NCI-H2081 (cell line): ENCODE measurements at places on chromosomes 13 and 19.

DNA sequence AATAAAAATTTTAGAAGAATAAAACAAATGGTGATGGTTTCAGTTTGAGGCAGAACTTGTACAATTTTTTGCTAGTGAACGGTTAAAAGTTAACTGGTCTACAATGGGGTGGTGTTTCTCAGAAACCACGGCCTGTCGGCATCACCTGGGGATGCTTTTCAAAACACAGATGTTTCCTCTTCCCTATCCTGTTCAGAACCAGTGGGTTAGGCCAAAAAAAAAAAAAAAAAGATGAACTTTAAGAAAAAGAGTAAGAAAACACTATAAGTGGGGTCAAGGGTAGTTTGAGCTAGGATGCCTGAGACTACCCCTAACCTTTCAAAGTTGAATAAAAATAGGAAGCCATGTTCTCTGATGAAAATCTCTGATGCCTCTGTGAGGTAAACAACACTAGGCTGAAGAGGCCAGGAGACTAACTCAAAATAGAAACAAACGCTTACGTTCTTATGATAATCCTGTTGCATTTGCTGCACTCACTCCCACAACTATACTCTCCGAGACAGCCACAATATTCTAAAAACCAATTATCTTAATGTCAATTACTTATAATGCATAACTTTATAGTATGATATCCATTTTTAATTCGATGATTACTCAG is 3.3 kb downstream of the MTIF3 start:
- DNase-seq = no peak

DNA sequence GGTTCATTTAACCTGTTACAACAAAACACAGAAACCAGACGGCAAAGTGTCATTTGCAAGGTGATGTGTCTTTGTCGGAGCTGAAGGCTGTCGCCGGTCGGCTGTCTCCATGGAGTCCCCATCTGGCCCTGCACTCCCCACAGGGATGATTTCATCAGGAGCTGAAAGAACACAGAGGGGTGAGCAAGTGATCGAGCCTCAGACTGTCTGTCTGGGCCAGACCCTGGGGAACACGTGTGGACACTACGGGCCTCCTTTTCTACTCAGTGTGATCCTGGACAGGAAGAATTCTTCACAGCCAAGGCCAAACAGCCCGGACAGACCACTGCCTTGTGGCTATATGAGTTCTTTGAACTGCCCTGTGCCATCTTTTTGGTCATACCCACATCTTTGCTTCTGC is 85.1 kb downstream of the RNASEH2B start:
- DNase-seq = no peak

- no peak for DNase-seq
Measured at GRCh38 chr13:67101730-67102467, 128.2 kb downstream of the PCDH9 start.

- peak; percentile 29 for DNase-seq
Measured at GRCh38 chr13:32538143-32538620, 413 bp downstream of the N4BP2L2 start.

DNA sequence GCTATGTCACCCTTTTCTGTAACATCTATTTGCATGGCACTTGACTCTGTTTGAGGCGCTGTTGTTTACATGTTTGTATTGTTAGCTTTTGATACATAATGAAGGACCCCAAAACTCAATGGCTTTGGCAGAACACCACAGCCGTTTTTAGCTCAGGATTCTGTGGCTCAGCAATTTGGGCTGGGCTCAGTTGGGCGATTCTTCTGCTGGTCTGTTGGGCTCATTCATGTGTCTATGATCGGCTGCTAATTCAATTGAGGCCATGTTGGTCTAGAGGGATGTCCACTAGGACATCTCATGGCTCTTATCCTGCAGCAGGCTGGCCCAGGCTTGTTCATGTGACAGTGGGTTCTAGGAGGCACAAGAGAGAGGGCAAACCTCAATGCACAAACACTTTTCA is 33.9 kb downstream of the VSTM2B start:
- no peak for DNase-seq

DNA sequence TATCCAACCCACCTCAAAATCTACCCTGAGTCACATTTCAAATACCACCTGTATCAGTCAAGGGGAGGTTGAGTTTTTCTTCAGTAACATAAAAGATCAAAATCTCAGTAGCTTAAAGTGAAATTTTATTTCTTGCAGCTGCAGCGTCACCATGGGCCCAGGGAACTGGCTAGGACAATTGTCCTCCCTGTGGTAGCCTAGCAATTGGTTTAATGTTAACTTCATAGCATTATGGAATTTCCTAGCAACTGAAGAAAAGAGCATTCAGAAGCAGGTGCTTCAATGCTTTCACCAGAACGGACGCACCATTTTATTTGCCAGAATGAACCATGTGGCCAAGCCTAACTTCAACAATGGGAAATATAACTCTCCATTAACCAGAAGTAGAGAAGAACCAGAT is 359.3 kb upstream of the TSHZ3 start:
- no peak for DNase-seq

DNA sequence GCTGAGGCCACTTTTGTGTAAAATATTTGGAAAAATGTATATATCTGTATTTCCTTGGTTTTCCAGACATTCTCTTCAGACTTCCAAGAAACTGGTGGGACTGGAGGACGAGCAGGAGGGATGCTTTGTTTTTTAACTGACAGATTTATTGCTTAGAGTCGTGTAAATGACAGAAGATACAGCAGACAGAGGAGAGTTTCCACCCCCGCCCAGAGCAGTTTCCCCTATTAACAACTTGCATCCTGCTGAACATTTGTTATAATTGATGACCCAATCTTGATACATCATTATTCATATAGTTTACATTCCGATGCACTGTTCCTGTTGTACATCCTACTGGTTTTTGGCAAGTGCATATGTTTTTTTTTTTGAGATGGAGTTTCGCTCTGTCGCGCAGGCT is 7.1 kb upstream of the DOCK6 start:
- no peak for DNase-seq
